ENCODE measurements at places on chromosomes 6 and 20.

- DNase-seq: no peak
These were observed 58.9 kb downstream of the IPCEF1 start for GRCh38 chr6:154297721-154298120.

DNA sequence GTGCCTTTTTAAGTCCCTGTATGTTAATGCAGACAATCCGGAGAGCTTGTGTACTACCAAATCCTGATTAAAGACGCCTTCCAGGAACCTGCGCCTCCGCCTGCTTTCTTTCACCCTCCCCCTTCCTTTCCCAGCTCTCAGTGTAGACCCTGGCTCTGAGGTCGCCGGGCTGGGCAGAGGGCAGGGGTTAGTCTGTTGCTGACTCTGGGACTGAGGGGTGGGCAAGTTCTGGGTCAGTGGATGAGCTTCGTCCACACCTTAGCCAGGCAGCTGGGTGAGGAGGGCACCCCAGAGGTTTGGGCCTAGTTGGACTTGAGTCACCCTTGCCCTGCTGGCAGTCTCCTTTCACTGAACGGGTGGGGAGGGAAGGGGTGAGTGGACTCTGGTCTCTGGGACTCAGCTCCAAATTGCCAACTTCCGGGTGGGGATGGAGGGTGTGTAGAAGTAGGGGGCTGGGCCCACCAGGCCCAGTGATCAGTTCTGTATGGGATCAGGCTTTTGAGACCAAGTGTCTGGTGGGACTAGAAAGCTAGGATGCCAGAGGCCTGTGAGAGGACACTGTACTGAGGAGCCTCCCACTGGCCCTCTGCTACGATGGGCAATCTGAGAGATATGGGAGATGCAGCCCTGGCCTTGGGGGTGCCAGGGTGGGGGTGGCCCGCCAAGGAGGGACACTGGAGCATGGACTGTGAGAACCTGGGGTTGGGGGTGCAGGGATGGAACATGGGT is 21.3 kb upstream of the SLC22A7 start:
- no peak for DNase-seq

DNA sequence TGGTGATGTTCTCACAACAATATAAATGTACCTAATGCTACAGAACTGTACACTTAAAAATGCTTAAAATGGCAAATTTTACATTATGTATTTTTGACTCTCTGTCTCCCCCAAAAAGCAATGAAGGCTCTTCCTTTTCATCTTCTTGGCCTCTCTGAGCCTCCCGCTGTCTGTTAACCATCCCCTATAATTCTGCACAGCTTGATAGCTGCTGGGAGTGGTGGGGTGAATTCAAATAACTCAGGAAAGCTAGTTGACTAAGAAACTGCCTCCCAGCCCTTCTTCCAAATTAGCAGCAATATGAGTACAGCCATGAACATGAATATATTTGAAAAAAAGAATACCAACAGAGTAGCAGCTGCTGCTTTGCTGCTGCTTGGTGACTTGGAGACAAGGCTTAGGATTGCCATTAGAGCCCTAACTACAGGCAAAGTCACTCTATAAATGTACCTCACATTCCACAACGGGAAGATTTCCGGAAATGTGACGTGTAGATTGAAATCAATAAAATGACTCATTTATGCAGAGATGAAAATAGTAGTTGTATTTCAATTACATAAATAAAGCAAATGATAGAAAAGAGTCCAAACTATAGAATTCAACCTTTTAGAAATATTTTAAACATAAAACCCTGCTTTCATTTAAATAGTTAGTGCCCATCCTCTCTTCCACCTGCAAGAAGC is 200.1 kb upstream of the HEY2 start:
- no peak for DNase-seq

DNA sequence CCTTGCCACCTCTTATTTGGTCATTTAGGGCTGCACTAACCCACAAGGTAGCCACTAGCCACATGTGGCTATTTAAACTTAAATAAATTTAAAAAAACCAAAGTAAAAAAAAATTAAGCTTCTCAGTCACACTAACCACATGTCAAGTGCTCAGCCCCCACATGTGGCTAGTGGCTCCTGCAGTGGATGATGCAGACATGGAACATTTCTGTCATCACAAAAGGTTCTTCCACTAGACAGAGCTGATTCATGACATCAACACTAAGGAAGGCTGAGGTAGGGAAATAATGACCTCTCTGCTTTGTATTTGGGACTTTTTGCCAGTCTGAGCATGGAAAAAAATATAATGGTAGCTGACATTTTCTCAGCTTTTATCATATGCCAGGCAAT is 173.0 kb upstream of the FERMT1 start:
- DNase-seq: no peak

GRCh38 chr6:88141561-88142296 is 24.4 kb downstream of the CNR1 start:
- DNase-seq: no peak

- no peak for DNase-seq
These were observed 78.8 kb downstream of the PHACTR3 start for GRCh38 chr20:59683181-59683580.

- DNase-seq: no peak
These were observed 2.2 kb upstream of the COL11A2 start for GRCh38 chr6:33194431-33194979.

DNA sequence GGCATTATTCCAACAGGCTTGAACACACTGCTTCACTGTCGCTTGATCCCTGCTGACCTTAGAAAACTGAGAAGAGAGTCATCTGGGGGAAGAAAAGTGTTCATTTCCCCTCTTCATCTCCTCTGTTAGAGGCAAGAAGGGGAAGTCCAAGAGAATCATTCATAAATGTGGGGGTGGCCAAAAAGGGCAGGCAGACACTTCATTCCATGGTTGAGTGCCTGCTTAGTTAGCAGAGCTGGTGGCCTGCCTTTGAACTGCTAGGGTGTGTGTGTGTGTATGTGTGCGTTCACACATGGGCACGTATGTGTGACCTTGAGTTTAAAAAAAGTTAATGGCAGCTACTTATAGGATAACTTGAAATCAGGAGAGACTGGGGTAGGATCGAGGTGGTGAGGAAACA is 39.4 kb upstream of the RFPL4B start:
- no peak for DNase-seq

GRCh38 chr20:3721912-3722311 is 9.5 kb upstream of the SIGLEC1 start:
- no peak for DNase-seq

Data from stimulated activated CD8-positive, alpha-beta memory T cell treated with anti-CD3 and anti-CD28 coated beads, Interleukin-4, amount 100 ng/mL, for 1 hour (primary cell).